Activated CD4-positive, alpha-beta T cell treated with anti-CD3 and anti-CD28 coated beads, Interleukin-2, amount 50 U/mL, for 48 hours (primary cell): ENCODE measurements at places on chromosomes 3 and 15.

DNA sequence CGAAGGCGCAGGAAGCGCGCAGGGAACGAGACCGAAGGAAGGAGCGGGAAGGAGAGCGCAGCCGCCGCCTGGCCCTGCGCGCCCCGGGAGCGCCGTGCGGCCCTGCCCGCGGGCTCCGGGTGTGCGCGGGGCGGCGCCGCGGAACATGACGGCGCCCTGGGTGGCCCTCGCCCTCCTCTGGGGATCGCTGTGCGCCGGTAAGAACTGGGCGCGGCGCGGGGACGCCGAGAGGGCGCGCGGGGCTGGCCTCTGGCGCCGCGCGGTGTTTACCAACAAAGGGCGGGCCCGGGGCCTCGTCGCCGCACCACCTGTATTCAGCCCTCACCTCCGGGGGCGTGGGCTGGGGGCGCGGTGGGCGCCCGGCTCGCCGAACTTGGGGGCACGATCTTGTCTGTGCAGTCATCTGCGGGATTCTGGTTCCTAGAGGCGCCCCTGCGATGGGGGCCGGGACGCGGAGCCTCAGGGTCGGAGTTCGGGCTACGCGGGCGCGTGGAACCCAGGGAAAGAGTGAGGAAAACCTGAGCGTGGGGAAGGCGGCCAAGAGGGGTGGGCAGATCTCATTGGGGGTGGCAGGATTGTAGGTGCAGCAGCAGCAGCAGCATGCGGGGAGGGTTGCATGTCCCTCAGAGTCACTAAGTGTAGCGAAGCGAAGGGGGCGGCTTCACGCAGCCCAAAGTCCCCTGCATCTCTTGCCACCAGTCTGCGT lies 641 bp downstream of the ACVR2B start:
- DNase-seq, result peak; percentile 22

DNA sequence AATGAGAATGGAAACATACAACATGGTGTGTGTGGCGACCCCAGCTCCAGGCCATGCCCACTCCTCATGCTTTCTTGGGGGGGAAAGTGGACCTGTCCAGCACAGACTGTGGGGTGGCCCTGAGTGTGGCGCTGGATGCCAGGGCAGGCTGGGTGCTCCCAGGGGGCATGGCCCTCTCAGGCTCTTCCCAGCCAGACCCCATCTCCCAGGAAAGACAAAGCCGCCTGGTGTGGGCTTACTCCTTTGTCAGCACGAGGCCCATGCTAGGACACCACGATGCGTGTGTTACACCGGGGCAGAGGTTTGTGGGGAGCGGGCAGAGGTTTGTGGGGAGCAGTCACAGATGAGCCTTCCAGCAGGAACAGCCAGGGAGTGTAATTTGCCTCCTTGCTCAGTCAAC lies 68.5 kb downstream of the ABTB1 start:
- no peak for DNase-seq

DNA sequence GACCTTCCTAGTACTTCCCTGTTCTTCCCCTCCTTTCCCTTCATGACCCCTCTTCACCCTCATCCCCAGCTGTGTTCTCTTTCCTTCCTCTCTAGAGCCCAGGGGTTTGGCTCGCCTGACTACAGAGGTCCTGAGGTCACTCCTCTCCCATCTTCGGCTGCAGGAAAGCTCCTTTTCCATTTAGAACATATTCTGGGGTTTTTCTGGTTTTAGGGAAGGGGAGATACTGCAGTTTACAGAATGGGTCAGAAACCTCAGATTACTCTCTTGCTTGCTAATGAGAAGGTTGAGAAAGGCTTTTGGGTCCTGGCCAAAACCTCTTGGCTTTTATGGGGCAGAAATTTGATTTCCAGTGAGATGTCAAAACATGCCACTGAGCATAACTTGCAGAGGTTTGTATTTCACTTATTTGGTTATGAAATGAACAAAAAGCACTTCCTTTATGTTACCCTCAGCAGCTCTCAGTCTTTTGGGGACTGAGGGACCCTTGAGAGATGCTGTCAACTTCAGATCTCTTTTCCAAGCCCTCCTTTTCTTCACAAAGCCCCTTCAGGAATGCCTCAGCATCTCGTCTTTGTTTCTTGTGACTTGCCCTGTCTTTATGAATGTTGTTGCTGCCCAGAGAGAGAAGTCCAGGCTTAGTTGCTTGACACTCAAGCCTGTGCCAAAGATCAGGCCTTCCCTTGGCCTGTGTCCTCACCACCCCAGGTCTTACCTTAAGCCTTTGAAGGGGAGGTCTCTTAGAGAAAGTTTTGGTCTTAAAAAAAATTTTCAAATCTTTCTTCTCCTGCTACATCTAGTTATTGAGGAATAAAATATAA lies 121.7 kb upstream of the TPM1 start:
- no peak for DNase-seq

DNA sequence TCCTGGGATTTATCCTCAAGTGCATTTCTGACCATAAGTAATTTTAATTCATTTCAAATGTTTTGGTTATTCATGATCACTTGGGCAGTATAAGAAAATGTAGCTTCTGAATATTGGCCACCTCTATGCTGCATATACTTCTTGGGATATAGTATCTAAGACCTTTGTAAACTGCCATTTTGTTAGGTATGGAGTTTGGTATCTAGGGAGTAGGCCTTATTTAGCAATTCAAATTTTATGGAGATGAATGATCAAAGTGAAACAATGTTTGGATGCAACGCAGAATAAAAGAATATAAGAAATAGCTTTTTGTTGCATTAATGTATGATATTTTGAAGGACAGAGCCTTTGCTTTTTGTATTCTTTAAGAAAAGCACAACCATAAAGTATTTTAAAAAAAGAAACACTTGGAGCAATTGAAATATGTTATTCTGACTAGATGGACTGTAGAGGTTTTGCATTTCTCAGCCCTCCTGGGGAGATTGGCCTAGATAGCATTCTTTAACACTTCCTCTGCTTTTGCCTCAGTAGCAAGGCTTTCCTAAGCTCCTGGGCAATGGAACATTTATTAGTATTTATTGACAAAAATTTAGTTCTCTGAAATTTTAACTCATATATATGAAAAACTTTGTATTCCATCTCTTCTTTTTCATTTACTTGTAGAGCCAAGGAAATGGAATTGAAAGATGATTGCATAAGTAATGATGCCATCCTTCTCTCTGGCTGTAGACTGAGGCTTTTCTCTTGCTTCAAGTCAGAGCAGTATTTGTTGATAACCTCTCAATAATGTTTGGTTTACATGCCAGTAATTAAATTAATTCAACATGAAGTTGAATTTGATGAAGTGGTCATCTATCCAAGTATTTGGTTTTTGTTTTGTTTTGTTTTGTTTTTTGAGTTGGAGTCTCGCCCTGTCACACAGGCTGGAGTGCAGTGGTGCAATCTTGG lies 61.8 kb upstream of the UTS2B start:
- no peak for DNase-seq

- DNase-seq, result no peak
Observed at GRCh38 chr3:125118600-125118999, 62.8 kb upstream of the HEG1 start.

- DNase-seq, result peak; percentile 19
Observed at GRCh38 chr3:120449701-120450599, 842 bp downstream of the FSTL1 start.

- no peak for DNase-seq
Observed at GRCh38 chr15:48373821-48374451, 42.7 kb downstream of the DUT start.

DNA sequence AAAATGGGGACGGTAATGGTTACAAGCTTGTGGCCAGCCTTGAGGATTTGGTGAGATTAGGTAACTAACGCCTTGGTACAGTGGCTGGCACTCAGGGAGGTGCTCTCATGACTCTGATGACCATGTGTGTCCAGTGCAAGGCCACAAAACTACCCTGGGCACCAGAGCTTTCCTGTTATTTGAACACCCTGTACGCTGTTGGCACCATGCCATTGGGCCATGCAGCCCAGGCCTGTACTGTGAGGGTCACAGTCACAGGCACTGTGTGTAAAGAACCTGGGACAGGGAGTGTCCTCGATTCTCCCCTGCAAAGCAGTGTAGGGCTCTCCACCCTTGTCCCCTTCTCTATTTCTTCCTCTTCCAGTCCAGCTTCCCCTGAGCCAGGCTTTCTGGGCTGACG lies 6.3 kb downstream of the TMEM43 start:
- no peak for DNase-seq

DNA sequence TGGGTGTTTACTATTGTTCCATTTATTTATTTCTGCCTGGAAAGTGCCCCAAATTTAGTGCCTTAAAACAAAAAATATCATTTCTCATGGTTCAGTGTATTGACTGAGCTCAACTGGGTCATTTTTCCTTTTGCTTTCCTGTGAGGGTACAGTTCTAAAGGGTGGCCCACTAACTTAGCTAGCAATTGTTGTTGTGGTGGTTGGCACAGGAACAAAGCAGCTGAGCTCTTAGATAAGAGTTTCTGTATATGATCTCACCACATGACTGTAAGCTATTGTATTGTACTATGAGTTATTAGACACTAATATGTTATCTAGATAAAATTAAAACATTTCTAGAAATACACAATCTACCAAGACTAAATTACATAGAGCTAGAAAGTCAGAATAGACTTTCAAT lies 1283.7 kb downstream of the OTOL1 start:
- DNase-seq, result no peak

DNA sequence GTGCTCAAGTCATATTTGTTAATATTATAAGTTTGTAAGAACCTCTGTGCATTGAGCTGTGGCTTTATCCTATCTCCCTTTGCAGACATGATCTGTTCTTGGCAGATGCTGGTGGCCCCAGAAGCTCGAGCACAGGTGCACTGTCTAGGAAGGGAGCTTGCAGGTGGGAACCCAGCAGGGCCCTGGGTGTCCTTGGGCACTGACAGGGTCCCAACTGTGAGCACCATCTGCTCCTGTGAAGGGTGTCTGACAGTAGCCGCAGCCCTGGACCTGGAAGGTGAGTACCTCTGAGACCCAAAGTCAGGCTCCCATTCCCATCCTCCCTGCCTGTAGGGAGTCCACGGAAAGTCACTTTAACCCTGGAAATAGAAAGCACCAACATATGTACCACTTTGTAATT lies 2.4 kb upstream of the REC114 start:
- no peak for DNase-seq

- DNase-seq, result no peak
Observed at GRCh38 chr15:67505675-67506572, 15.0 kb upstream of the C15orf61 start.

DNA sequence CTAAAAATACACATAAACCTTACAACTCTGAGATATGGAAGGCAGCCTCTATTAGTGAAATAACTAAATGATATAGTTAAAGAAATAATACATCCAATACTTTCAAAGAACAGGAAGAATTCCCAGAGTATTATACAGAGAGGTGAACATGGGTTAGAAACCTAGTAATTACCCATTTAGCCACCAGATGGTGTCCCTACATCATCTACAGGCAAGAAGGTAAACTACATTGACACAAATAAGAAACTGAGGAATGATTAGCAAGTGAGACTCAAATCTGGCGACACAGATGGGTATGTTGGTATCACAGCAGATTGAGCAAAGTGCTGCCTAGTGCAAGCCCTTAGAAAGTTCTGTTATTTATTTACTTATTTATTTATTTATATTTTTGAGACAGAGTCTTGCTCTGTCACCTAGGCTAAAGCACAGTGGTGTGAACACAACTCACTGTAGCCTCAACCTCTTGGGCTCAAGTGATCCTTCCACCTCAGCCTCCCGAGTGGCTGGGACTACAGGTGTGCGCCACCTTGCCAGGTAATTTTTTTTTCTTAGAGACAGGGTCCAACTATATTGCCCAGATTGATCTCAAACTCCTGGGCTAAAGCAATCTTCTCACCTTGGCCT lies 28.2 kb downstream of the NEK4 start:
- DNase-seq, result no peak
